ENCODE measurements at places on chromosomes 1 and 21. TPM values are rescaled to one million over a fixed set of nuclear protein-coding genes. Genes with fewer than 3 reads are reported as not detected.
A peak's percentile ranks its signal among the peaks of the same experiment; 100 is the strongest.

DNA sequence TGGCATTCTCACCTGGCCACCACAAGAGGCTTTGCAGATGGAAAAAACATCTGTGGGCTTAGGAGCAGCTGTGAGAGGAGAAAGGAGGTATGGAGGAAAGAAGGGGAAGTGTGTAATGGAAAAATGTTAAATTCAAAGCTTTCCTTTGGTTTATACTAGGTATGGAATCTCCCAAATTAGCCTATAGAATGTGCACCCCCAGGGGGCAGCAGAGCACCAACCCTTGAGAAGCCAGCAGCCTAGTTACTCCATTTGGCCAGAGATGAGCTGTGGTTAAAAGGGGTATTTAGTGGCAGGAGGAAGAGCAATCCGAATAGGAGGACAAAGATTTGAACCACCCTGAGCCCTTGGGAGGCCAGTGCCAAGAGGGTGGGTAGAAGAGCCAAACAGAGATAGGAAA lies 97.5 kb upstream of the CTTNBP2NL start:
- no peak for DNase-seq

Gene LCE3E
- total RNA-seq = not detected

- no peak for DNase-seq
These were observed 262.0 kb downstream of the HMCN1 start for GRCh38 chr1:185996211-185996610.

Gene SPRR4
- not detected for total RNA-seq

DNA sequence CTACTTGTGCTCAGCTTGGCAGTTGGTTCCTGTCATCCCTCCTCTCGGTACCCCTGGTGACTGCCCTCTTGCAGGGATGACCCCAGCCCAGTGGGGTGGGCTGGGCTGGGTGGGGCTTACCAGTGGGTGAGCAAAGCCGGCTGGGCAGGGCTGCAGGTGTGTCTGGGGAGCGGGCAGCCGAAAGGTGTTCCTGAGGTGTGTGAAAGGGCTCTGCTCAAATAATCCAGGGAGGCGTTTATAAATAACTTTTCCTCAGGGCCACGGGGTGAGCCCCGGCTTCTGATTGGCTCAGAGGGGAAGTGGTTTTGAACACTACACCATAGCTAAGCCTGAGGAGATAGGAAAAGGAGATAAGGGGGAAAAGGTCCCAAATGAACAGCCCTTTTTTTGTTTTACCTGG lies at the start of gene SLC26A9:
Gene SLC26A9, minus strand, starts transcription at position 212 of the 400 bp plus-strand sequence. CDS start 7,636 bp downstream, outside the sequence.
- no peak for DNase-seq

DNA sequence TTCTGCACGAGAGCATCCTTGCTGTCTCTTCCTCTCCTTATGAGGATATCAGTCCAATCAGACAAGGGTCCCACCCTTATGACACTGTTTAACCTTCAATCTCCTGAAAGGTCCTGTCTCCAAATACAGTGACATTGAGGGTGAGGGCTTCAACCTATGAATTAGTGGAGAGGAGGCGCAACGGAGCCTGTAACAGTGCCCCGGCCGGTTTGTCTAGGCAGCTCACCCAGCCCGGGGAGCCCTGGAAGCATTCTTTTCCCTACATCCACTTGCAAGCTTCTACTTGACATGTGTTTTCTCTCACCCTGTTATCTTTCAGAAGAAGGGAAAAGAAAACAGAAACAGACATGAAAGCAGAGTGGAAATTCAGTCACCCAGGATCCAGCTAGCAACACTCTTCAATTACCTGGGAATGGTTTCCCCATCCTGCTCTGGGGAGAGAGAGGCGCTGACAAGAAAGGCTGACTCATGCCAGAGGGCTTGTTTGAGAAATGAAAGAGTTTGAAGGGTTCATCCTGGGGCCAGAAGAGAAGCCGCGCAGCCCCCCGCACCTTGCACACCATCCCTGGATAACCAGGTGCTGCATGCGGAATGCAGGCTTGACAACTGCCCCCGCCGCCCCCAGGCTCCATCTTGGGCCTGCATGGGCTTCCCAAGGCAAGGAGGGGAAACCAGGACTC lies 394.9 kb downstream of the NPHP4 start:
- no peak for DNase-seq

GRCh38 chr1:112544011-112544688 lies 35.4 kb downstream of the WNT2B start:
- DNase-seq = peak; percentile 11

Gene AIM2
- 0.74 TPM for total RNA-seq

DNA sequence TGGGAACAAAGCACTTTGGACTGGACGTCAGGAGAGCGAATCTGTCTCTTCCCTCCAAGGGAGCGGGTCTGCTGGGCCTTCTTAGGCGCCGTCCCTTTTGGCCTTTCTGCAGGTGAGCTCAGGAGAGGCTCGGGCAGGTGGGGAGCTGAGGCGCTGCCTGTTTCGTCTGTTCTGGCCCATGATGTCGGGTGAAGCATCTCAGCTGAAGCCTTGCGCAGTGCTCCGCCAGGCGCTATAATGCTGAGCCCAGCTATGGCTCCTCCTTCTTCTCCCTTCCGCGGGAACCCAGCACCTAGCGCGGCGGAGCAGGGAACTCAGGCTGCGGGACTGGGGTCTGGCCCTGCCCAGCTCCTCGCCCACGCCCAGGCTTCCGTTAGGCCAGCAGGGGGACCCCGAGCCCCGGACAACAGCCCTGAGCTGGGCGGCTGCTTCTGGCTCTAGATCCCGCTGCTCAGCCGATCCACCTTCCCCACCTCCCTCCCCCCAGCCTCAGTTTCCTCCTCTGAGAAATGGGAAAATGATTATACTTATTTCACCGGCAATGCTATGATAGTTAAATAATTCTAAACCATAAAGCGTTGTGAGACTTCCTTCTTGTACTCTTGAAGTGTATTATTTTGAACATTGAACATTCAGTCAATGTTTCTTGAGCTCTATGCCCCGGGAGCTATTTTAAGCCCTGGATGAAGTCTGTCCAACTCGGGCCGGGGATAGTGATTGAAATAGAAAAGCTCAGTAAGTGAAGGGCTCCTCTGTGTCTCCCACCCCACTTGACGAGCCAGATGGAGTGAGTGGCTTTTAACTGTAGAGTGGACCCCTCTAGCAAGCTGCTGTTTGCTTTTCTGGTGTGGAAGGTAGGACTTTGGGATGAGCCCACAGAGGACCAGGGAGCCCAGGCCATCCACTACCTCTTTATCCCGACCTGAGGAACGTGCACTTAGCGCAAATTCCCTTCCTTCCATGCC lies 9.6 kb upstream of the ADORA1 start:
- DNase-seq = no peak

Gene TMEM82
- not detected for total RNA-seq

DNA sequence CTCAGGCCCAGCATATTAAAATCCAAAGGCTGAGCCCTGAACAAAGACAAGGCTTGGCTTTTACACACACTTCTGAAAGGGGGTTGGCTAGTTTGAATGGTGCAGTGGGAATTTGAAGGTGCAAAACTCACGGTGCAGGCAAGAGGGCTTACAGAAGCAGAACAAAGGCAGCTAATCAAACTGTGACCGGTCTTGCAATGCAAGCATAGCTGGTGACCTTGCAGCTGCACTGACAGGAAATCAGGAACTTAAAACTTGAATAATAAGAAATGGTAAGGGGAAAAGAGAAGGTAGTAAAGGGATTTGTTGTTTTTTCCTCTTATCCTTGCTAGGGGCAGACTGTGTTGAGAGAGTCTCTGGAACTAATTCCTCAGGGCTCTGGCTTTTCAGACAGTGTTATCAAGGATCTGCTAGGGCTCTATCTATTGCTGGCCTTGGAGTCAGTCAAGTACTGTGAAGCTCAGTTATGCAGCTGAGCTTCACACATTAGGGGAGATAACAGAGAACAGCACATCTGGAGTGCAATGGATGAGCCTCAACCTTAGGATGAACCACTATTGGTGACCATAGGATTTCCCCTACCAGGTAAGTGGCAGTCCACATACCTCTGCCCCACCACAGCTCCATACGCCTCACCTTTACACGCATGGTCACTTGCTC lies 97.6 kb downstream of the PPIAL4G start:
- DNase-seq = no peak

DNA sequence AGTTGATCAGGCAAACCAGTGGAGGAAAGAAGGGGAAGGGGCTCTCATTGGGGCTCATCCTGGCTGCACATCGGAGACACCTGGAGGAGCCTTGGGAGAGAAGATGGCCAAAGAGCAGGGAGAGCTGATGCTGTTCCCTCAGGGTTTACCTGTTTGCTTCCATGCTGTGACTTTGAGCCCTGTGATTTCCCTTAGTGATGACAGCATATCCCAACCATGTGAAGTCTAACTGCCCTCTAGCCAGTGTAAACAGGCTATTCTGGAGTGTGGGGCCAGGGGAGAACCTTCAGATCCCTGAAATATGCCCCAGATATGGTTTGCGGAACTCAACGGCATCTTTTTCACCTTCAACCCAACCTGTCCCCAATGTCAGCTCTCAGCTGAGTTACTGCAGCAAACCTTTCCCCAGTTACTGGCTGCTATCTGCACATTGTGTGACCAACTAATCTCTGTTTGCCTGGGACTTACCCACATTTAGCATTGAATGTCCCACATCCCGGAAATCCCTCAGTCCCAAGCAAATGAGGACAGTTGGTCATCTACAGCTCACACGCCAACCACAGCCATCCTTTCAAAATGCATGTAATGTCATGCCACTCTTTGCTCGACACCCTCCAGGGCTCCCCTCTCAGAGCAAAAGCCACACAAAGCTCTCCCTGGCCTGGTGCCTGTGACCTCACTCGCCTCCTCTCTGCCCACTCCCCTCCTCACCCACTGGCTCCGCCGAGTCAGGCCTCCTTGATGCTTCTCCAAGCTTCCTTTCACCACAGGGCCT lies 242.3 kb downstream of the KCNJ6 start:
- no peak for DNase-seq

Gene CD84
- total RNA-seq = 32.7 TPM
